ENCODE measurements at places on chromosomes 5 and 9. TPM values are rescaled to one million over a fixed set of nuclear protein-coding genes. Genes with fewer than 3 reads are reported as not detected.
A peak's percentile ranks its signal among the peaks of the same experiment; 100 is the strongest.

- peaks cover 14% of the 10 kb centered on the region for H3K36me3 ChIP-seq
- H3K27me3 ChIP-seq, result no peaks in the 10 kb centered on the region
- DNase-seq, result no peak
- no peak overlapping the region for H3K4me3 ChIP-seq
Measured at GRCh38 chr5:36215910-36216309, 25.8 kb downstream of the NADK2 start.

- peaks cover 6% of the 10 kb centered on the region for H3K27me3 ChIP-seq
- no peaks in the 10 kb centered on the region for H3K36me3 ChIP-seq
- H3K4me3 ChIP-seq, result no peak overlapping the region
- H3K4me1 ChIP-seq, result no peaks in the 10 kb centered on the region
- no peak for DNase-seq
Measured at GRCh38 chr9:2289263-2289662, 274.1 kb downstream of the SMARCA2 start.

GRCh38 chr9:2043881-2044462 lies 28.8 kb downstream of the SMARCA2 start:
- H3K4me3 ChIP-seq, result no peak overlapping the region
- peaks cover 56% of the 10 kb centered on the region for H3K36me3 ChIP-seq
- no peak overlapping the region for H3K27ac ChIP-seq
- no peaks in the 10 kb centered on the region for H3K27me3 ChIP-seq

GRCh38 chr5:114726131-114726530 lies 364.3 kb downstream of the KCNN2 start:
- peaks cover 3% of the 10 kb centered on the region for H3K27me3 ChIP-seq
- no peak overlapping the region for H3K4me3 ChIP-seq
- no peak for DNase-seq
- H3K36me3 ChIP-seq, result no peaks in the 10 kb centered on the region
- H3K27ac ChIP-seq, result no peak overlapping the region
- H3K4me1 ChIP-seq, result no peaks in the 10 kb centered on the region

- no peak overlapping the region for H3K4me3 ChIP-seq
- H3K27me3 ChIP-seq, result no peaks in the 10 kb centered on the region
- H3K36me3 ChIP-seq, result no peaks in the 10 kb centered on the region
Measured at GRCh38 chr5:137808503-137809135, 54.5 kb upstream of the HNRNPA0 start.

GRCh38 chr5:56358703-56359681 lies 125.9 kb upstream of the ANKRD55 start:
- DNase-seq, result no peak
- no peaks in the 10 kb centered on the region for H3K36me3 ChIP-seq
- H3K27me3 ChIP-seq, result no peaks in the 10 kb centered on the region
- H3K27ac ChIP-seq, result no peak overlapping the region
- no peak overlapping the region for H3K4me3 ChIP-seq

DNA sequence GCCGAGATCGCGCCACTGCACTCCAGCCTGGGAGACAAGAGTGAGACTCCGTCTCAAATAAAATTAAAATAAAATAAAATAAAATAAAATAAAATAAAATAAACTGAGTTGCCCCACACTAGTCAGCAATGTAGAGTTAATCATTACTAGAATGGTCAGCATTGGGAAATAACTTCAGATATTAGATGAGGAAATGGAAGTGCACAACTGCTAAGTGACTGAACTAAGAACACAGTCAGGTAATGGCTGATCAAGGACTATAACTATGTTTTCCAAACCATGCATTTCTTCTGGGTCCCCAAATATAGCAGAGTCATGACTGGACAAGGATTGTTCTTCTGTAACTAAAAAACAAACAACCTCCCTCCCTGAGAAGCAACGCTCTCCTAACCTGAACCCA lies 17.1 kb downstream of the OTP start:
- no peaks in the 10 kb centered on the region for H3K4me1 ChIP-seq
- no peaks in the 10 kb centered on the region for H3K36me3 ChIP-seq
- H3K4me3 ChIP-seq, result no peak overlapping the region
- no peak overlapping the region for H3K27ac ChIP-seq

- H3K27me3 ChIP-seq, result peaks cover 9% of the 10 kb centered on the region
- H3K27ac ChIP-seq, result no peak overlapping the region
- no peaks in the 10 kb centered on the region for H3K36me3 ChIP-seq
- no peaks in the 10 kb centered on the region for H3K4me1 ChIP-seq
- peak; percentile 6 for DNase-seq
Measured at GRCh38 chr5:61768692-61769281, 436.7 kb downstream of the ZSWIM6 start.

- DNase-seq, result no peak
- H3K36me3 ChIP-seq, result no peaks in the 10 kb centered on the region
- no peak overlapping the region for H3K27ac ChIP-seq
- no peak overlapping the region for H3K4me3 ChIP-seq
- H3K4me1 ChIP-seq, result no peaks in the 10 kb centered on the region
Measured at GRCh38 chr5:35313291-35313690, 83.0 kb upstream of the PRLR start.

GRCh38 chr9:125079931-125080330 lies 63.4 kb downstream of the SCAI start:
- no peak overlapping the region for H3K27ac ChIP-seq
- H3K4me3 ChIP-seq, result no peak overlapping the region
- no peak for DNase-seq
- H3K36me3 ChIP-seq, result peaks cover 28% of the 10 kb centered on the region
- no peaks in the 10 kb centered on the region for H3K4me1 ChIP-seq

- no peak for DNase-seq
- H3K27ac ChIP-seq, result no peak overlapping the region
- no peak overlapping the region for H3K4me3 ChIP-seq
- peaks cover 4% of the 10 kb centered on the region for H3K27me3 ChIP-seq
- no peaks in the 10 kb centered on the region for H3K36me3 ChIP-seq
Measured at GRCh38 chr5:2357309-2357708, 394.2 kb downstream of the IRX2 start.

DNA sequence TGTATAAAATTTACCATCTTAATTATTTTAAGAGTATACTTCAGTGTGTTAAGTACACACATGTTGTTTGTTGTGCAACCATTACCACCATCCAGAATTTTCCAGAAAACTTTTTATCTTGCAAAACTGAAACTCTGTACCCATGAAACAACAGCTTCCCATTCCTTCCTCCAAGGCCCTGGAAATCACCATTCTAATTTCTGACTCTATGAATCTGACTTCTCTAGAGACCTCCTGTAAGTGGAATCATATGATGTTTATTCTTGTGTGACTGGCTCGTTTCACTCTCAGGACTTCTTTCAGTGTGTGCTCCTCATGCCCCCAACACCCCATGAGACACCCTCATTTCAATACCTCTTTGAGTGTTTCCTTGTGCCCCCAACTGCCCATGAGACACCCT lies 60.4 kb upstream of the COL15A1 start:
- peaks cover 11% of the 10 kb centered on the region for H3K27me3 ChIP-seq
- H3K4me1 ChIP-seq, result no peaks in the 10 kb centered on the region
- H3K4me3 ChIP-seq, result no peak overlapping the region
- DNase-seq, result no peak
- no peak overlapping the region for H3K27ac ChIP-seq

- H3K27me3 ChIP-seq, result no peaks in the 10 kb centered on the region
- H3K36me3 ChIP-seq, result no peaks in the 10 kb centered on the region
- no peak overlapping the region for H3K27ac ChIP-seq
Measured at GRCh38 chr9:35522187-35522586, 32.3 kb downstream of the RUSC2 start.

- no peak for DNase-seq
- H3K4me3 ChIP-seq, result no peak overlapping the region
- H3K36me3 ChIP-seq, result no peaks in the 10 kb centered on the region
- no peaks in the 10 kb centered on the region for H3K4me1 ChIP-seq
Measured at GRCh38 chr5:172505845-172506244, 51.5 kb upstream of the SH3PXD2B start.

- DNase-seq, result no peak
- H3K27ac ChIP-seq, result no peak overlapping the region
Measured at GRCh38 chr5:141570655-141571054, 48.1 kb downstream of the DIAPH1 start.

- DNase-seq, result no peak
- H3K4me1 ChIP-seq, result peaks cover 8% of the 10 kb centered on the region
- peaks cover 32% of the 10 kb centered on the region for H3K27me3 ChIP-seq
- H3K36me3 ChIP-seq, result no peaks in the 10 kb centered on the region
- no peak overlapping the region for H3K27ac ChIP-seq
- no peak overlapping the region for H3K4me3 ChIP-seq
Measured at GRCh38 chr9:123375469-123376132, 19.6 kb downstream of the CRB2 start.

DNA sequence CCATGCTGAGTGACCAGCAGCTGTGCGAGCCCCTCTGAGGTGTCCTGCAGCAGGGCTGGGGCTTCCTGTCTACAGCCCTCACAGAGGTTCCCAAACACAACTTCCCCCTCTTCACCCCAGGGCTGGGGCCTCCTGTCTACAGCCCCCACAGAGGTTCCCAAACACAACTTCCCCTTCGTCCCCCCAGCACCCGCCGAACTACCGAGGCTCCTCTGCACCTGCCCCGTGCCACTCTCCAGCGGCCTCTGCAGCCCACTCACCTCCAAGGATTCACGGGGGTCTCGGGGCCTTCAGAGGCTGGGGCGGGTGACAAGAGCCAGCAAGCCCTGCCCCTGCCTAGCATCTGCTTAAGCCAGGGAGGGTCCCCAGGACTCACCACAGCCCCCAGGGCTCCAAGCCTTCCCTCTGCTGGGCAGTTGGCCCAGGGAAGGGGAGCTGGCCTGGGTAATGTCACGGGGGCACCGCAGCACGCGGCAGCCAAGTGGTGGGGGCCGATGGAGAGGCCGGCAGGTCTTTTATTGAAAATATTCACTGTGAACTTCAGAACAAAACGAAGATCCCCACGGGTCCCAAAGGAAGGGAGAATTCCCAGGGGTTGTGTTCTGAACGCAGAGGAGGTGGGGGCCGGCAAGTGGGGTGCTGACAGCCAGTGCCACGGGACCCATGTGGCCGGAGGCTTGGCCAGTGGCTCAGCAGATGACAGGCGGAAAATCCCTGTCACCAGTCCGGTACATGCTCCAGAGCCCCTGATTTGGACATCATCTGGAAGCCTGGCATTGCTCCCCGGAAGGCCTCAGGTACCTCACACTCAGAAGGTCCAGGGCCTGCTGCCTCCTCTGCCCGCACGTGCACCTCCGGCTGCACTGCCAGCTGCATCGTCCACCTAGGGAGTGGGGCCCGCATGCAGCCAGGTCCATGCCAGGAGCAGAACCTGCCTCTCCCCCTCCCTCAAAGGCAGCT lies 125.3 kb downstream of the ADAMTS2 start:
- no peaks in the 10 kb centered on the region for H3K27me3 ChIP-seq
- H3K36me3 ChIP-seq, result no peaks in the 10 kb centered on the region
- DNase-seq, result no peak
- H3K4me3 ChIP-seq, result no peak overlapping the region
- no peak overlapping the region for H3K27ac ChIP-seq
- H3K4me1 ChIP-seq, result no peaks in the 10 kb centered on the region

GRCh38 chr5:177317959-177318377 lies 6.3 kb upstream of the MXD3 start:
- peaks cover 19% of the 10 kb centered on the region for H3K4me1 ChIP-seq
- peak; percentile 90 for DNase-seq
- no peak overlapping the region for H3K27ac ChIP-seq
- H3K36me3 ChIP-seq, result peaks cover 3% of the 10 kb centered on the region
- H3K27me3 ChIP-seq, result no peaks in the 10 kb centered on the region

GRCh38 chr9:70868661-70869652 lies 252.5 kb downstream of the TRPM3 start:
- no peaks in the 10 kb centered on the region for H3K4me1 ChIP-seq
- no peaks in the 10 kb centered on the region for H3K36me3 ChIP-seq

DNA sequence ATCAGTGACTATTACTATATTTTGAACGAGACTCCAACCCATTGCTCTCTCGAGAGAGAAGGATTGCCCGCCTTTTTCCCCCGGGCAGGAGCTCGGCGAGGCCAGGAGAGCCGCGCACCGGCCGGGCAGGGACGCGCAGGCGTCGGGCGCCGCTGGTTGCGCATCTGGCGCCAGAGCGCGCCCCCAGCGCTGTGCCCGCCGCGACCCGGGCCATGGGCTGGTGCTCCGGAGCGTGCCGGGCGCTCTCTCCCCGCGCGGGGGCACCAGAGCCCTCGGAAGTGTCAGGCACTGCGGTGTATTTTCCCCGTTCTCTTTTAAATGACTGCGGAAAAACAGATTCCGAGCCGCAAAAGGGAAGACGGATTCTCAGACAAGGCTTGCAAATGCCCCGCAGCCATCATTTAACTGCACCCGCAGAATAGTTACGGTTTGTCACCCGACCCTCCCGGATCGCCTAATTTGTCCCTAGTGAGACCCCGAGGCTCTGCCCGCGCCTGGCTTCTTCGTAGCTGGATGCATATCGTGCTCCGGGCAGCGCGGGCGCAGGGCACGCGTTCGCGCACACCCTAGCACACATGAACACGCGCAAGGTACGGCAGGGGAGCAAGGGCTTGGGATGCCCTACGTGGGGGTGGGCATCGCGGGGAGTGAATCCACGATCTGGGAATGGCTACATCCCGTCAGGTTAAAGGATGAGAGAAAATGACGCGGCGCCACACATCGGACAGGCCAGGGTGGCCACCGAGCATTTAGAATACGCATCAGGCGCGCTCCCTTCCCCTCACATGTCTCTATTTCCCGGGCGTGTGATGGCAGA lies 1.1 kb upstream of the NTRK2 start:
- peak overlapping the region; percentile 22 for H3K4me3 ChIP-seq
- H3K36me3 ChIP-seq, result no peaks in the 10 kb centered on the region
- H3K27me3 ChIP-seq, result peaks cover 49% of the 10 kb centered on the region
- DNase-seq, result peak; percentile 55

DNA sequence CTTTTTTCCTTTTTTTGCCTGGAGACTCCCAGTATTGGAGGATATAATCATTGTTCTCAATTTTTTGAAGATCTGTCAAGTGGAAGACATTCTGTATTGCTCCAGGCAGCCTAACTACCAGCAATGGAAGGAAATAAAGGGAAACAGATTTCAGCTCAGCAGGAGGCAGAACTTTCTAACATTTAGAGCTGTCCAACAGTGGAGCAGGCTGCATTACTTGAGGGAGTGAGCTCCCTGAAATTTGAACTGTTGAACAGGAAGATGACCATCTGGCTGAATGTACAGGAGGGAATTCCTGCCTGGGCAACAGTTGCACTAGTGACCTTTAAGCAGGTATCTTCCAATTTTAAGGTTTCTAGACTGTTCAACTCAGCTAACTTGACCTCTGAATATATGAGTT lies 1.1 kb upstream of the GAPVD1 start:
- peaks cover 10% of the 10 kb centered on the region for H3K36me3 ChIP-seq
- DNase-seq, result no peak
- peaks cover 31% of the 10 kb centered on the region for H3K4me1 ChIP-seq
- no peaks in the 10 kb centered on the region for H3K27me3 ChIP-seq
- H3K4me3 ChIP-seq, result peak overlapping the region; percentile 98

Gene LCN15
- not detected for total RNA-seq

Gene MAMDC4
- 16.1 TPM for total RNA-seq

Gene EFNA5
- total RNA-seq, result not detected

Gene IFNA13
- not detected for total RNA-seq

Gene GABRG2
- not detected for total RNA-seq

Gene PITX1
- total RNA-seq, result 0.25 TPM

Gene CDX1
- not detected for total RNA-seq

Gene RETREG1
- 20.0 TPM for total RNA-seq

Gene PCDHGC4
- total RNA-seq, result not detected

Gene MYMK
- not detected for total RNA-seq

Gene GLRA1
- not detected for total RNA-seq

Gene ADGRD2
- not detected for total RNA-seq

Gene BARX1
- 0.17 TPM for total RNA-seq

Gene PCDHA8
- not detected for total RNA-seq

Gene OR2S2
- not detected for total RNA-seq

Gene TNFSF15
- 0.74 TPM for total RNA-seq
